Stimulated activated CD8-positive, alpha-beta memory T cell treated with anti-CD3 and anti-CD28 coated beads, Interleukin-4, amount 100 ng/mL, for 4 hours (primary cell): ENCODE measurements at places on chromosomes 4 and X.

DNA sequence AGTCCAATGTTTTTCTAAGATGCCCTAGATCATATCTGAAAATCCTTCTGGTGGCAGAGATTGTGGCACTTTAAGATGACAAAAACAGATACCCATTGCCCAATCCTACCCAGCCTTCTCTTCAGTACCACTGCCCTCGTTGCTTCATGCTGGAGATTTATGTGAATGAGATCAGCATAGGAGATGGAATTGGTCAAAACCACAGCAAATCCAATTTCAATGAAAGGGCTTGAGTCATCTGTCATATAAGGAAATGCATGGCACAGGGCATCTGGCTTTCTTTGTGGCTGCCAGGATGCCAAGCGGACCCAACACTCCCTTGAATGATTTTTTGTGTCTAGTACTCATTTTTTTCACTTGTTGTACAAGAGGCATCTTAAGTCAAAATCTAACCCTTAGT, 16.8 kb downstream of the AFF2 start:
- DNase-seq, result no peak

- DNase-seq, result no peak
Measured at GRCh38 chr4:88526221-88526815, 2.7 kb upstream of the PYURF start.

- no peak for DNase-seq
Measured at GRCh38 chr4:14308229-14308651, 680.7 kb upstream of the BOD1L1 start.

DNA sequence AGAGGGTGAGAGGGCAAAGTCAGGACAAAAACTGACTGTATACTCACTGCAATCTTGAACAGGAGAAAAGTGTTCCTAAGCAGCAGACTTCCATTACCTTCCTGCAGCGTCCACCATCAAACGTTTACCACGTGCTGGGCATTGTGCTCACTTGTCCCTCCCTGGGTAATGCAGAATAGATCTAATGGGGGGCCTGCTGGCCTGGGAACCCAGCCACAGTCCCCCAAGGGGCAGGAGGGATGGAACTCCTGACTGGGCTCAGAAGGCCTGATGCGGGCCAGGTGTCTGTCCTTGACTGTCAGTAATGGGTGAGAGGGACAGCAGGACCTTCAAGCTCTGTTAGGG, 37.6 kb upstream of the FAM156A start:
- DNase-seq, result no peak

DNA sequence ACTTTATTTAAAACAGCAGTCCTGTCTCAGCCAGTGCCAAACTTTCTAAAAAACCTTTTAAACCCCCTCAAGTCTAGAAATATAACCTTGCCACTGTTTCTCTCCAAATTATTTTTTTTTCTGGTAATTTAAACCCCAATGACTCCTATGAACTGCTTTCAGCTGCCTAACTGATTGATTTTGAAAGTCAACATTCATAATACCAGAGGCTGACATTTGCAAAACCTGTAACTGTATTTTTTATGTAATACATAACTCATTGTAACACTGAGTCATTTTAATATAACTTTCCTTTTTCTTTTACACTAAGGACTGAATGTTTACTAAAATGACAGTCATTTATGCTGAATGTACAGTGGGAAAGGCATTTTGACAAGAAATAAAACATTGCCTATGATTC, 19.1 kb upstream of the EGFL6 start:
- no peak for DNase-seq

DNA sequence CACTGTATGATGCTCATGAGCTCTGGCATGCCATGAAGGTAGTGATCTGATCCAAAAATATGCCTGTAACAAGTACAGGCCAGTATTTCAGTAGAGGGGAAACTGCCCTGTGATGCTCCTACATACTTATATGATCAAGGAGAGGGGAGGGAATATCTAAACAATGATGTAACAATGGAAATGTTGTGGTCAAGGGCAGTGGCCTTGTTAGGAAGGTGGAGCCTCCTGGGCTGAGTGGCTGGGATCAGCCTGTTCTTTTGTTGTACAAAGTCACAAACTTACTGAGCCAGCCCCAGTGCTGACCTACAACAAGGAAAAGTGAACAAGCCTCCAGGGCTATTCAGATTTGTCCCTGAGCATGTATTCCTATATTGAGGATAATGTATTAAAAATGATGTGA, 70.3 kb downstream of the ANXA10 start:
- DNase-seq, result no peak

DNA sequence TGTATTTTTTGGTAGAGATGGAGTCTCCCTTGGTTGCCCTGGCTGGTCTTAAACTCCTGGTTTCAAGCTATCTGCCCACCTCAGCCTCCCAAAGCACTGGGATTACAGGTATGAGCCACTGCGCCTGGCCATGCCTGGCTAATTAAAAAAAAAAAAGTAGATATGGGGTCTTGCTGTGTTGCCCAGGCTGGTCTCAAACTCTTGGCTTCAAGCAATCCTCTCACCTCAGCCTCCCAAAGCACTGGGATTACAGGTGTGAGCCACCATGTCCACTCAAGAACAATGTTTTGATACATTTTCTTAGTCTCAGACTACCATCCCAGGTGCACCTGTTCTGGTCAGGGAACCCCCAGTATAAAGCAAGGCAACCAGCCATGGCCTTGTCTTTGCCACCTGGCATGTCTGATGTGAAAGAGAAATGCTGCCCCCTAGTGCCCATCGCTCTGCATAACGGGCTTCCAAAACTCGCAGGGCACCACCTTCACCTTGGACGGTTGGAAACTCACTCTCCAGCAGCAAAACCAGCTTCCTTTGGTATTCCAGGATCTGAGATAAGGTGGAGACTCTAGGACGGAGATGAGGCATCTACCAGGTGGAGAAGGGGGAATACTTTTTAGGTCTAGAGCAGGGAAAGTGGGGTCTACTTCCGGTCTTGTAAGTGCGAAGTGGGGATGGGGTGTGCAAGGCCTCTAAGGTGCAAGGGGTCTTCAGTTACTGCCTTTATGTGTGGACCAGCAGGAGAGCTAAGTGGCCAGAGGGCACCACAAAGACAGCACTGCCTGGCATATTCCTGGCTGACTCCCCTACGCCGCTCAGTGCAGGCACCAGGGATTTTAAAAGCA, 47.7 kb upstream of the AFAP1 start:
- DNase-seq, result peak; percentile 60

DNA sequence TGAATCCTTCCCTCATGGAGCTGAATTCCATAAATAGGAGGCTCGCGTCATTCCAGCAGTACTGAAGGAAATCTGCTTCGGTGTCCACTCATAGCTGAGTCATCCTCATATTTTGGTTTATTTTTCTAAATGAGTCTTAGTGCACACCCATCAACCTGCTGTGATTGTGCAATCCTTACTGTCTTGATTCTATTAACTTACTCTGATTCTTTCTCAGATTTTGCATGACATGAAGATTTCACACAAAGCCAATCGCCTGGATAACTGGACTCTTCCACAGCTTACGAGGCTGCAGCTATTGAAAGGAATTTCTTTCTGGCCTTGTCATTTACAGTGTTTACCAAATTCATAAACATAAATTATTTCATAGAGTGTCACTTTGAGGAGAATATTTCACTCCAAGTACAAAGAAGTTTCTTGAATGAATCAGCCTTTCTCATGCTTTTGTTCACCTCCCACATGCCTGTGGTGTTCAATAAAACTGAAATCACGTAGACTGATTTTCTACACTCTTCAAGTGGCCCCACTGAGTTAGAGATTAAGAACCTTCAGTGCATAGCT, 207.6 kb upstream of the SLITRK2 start:
- no peak for DNase-seq

GRCh38 chr4:38948551-38948950, 80.9 kb downstream of the FAM114A1 start:
- DNase-seq, result no peak

- DNase-seq, result no peak
Measured at GRCh38 chr4:121939690-121940089, 12.2 kb downstream of the TRPC3 start.

- DNase-seq, result no peak
Measured at GRCh38 chr4:118994030-118994429, 105.4 kb downstream of the SYNPO2 start.

GRCh38 chrX:49748211-49748956, 52.6 kb upstream of the PAGE1 start:
- DNase-seq, result no peak

- DNase-seq, result no peak
Measured at GRCh38 chr4:103484521-103484920, 235.3 kb downstream of the TACR3 start.

GRCh38 chr4:75549019-75549418, 6.8 kb upstream of the ODAPH start:
- DNase-seq, result no peak

DNA sequence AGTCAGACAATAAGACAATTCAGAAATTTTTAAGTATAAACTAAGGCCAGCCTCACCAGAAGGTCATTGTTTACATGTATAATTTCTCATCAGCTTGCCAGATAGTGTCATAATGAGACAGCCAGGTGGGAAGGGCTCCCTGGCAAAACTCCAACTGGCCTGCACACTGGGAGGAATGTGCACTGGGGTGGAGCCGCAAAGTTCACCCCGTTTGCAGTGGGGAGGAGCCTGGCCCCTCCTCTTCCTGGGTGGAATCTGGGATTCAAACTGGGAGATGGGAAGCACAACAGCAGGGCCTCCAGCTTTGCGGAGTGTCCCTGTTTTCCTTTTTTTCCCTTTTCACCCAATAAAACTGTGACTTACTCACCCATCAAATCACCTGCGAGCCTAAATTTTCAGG, 329.9 kb downstream of the SMARCA1 start:
- no peak for DNase-seq

GRCh38 chr4:77601614-77602187, 3.9 kb upstream of the CXCL13 start:
- no peak for DNase-seq

DNA sequence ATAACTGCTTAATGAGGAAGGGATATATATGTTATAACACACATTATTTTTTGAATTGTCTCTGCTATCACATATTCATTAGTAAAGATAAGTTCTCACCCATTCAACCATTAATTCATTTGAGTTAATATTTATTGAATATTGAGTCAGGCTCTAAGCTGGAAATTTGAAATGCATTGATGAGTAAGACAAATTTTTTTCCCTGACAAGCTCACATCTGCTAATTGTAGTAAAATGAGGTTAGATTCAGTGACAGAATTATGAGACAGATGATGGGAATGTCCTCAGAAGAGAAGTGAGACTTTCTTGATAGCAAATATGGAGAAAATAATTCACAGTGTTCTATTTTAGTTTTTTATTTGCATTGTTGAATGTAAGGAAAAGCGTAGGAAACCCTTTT, 194.3 kb downstream of the SLC4A4 start:
- DNase-seq, result no peak

DNA sequence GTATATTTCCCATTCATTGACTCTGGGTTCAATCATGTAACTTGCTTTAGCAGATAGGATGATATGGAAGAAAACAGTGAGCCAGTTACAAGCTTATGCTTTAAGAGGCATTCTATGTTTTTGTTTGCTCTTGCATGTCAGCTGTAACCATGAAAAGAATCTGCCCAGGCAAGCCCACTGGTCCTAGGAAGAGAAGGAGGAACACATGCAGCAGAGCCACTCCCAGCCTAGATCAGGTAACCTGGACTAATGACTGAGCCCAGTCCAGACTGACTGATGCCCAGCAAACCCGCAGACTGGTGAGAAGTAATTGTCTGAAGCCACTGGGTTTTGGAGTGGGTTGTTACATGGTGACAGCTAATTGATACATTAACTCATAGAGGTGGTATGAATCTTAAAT, 167.9 kb downstream of the COL4A6 start:
- DNase-seq, result no peak

- no peak for DNase-seq
Measured at GRCh38 chrX:46627711-46628419, 54.3 kb downstream of the CHST7 start.

- DNase-seq, result no peak
Measured at GRCh38 chrX:104660092-104660491, 94.1 kb downstream of the IL1RAPL2 start.

DNA sequence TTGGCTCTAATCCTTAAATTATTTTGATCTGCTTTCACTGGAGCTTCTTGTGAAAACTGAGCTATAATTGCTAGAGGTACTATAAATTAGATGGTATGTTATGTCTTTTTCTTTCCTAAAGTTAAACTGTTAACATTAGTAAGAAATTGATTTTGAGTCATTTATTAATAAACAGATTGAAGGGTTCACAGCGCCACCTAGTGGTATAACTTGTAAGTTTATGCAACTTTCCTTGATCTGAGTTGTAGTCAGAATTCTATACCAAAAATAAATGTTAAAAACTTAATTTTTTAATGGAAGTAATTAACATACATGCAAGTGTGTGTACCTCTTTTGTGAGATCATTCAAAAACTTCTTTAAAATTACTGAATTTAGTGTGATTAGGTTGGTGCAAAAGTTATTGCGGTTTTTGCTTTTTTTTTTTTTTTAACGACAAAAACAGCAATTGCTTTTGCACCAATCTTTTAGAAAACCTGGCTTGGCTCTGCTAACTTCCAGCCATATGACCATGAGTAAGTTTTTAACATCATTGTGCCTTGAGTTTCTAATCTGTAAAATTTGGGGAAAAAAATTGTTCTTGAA, 151.5 kb downstream of the CENPC start:
- no peak for DNase-seq

- DNase-seq, result no peak
Measured at GRCh38 chr4:54100595-54101189, 729 bp downstream of the GSX2 start.

DNA sequence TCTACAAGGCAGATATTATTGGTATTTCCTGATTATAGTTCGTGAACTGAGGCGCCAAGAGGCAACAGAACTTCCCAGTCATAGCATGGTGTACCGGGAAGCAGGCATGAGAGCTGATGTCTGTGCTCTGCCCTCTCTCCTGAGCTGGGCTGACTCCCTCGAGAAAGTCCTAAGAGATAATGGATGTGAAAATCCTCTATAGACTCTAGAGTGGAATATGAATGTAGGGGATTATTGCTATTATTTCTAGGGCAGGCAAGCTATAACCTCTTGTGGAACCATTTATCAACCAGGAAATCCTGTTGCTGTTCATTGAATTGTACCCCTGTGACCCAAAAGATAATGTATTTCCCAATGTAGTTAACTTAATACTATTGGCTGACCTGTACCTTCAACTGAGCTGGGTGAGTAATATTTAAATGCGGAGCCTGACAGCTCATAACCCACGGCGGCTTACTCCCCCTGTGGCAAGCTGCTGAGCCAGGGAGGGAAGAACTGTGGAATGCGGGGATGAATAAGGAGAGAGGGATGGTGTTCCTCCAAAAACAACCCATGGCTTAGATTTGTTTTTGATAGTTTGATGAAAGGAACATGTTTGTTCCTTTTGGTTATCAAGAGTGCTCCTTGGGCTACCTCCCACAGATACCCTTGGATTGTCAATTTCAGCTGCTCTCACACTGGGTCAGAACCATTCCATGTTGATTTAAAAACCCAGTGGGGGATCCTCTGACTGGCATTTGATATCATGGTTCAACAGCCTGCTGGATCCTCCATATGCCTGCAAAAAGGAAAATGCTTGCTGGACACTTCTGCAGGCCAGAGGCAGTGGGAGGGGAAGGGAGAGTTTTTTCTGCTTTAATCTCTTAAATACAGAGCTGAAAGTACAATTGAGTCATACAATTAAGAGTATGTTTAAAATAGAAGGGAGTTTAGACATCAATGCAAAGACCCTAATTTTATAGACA, 339.0 kb upstream of the BOD1L1 start:
- no peak for DNase-seq
